ENCODE measurements at places on chromosomes 5 and 9.

DNA sequence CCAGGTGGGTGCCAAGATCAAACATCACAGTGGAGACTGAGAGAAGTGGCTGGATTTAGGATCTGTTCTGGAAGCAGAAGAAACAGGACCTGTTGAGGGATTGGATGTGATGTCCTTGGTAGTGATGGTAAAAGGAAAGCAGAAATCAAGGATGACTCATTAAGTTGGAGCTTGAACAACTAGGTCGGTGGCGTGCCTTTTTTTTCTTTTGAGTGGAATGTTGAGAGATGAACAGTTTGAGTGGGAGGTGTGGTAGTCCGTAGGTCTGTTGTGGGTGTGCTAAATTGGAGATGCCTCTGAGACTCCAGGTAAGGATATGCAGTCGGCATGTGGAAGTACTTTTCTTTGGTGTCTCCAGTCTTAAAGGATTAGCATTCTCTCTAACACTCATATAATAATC is 92.1 kb upstream of the IL12B start:
- no peak for DNase-seq

- peak; percentile 92 for DNase-seq
Measured at GRCh38 chr5:115634343-115635132, 8.7 kb upstream of the TMED7 start.

DNA sequence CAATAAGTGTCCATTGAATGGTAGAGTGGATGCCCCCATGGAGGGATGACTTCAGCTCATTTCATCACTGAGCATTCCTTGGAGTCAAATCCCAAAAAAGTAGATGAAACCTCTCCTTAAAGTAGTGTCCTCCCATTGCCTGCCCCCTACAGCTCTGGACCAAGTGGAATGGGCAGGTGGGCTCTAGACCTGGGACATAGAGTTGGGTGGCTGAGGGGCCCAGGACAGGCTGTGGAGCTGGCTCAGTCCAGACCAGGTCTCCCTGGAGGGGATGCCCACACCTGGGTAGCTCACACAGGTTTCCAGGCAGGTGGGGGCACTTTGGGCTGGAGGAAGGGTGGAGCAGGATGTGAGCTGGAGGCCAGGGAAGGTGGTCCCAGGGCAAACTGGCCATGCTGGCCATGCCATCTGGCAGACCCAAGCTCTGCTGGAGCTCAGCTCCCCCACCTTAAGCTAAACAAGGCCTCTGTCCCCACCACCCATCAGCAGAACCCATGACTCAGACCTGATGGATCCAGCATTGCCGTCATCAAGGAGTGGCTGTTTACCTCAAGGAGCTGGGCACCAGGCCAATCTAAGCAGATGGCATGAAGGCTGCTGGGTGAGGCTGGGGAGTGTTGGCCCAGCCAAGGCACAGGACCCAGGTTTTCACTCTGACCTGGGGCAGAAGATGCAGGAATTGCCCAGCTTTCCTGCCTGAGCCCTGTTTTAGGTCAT is 6.2 kb upstream of the SPINK4 start:
- no peak for DNase-seq

DNA sequence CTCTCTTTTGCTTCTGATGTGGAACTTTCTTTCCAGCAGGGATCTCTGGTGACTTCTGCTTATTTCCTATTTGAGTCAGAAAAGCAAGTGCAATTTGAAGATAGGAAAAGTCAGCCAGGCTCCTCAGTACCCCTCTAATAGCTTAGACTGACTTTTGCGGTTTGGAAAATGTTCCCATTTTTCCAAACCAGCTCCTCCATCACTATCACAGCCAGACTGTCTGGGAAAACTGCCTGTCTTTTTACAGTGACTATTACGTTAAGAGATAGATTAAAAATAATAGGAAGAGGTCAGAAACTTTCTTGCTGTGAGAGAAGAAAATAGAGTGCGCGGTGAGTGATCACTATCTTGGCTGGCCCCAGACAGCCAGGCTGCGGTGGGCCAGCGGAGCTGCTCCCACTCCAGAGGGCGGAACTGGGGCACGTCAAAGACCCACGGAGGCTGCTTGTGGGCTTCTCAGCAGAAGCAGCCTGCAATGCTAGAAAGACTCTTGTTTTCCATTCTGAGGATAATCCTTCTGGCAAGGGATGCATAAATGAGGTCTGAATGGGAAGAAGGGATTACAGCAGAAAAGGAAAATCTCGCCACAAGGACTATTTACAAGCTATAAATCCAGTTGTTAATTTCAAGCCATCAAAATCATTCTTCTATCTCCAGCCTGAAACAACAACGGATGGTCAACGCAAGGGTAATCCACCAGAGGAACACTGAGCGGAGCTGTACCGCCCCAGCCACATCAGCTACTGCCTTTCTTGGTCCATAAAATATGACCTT is 151.0 kb upstream of the MSX2 start:
- no peak for DNase-seq

DNA sequence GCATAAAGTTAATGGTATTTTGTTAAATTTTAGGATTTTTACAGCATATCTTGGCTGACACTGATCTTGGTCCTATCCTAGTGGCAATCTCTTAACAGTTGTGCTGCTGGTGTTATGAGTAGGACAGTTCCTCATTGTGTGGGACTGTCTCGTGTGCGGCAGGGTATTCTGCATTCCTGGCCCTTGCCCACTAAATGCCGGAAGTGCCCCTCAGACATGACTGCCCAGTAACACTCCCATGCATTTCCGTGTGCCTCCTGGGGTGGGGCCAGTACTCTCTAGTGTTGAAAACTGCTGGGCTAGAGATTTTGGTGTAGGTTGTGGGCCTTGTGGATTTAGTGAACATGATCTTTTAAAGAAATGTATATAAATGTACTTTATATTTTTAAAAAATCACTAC is 227.1 kb upstream of the DMRT1 start:
- no peak for DNase-seq

GRCh38 chr9:7601739-7602138 is 197.8 kb downstream of the DMAC1 start:
- DNase-seq, result no peak

- DNase-seq, result no peak
Measured at GRCh38 chr9:91833096-91833877, 116.7 kb downstream of the ROR2 start.

DNA sequence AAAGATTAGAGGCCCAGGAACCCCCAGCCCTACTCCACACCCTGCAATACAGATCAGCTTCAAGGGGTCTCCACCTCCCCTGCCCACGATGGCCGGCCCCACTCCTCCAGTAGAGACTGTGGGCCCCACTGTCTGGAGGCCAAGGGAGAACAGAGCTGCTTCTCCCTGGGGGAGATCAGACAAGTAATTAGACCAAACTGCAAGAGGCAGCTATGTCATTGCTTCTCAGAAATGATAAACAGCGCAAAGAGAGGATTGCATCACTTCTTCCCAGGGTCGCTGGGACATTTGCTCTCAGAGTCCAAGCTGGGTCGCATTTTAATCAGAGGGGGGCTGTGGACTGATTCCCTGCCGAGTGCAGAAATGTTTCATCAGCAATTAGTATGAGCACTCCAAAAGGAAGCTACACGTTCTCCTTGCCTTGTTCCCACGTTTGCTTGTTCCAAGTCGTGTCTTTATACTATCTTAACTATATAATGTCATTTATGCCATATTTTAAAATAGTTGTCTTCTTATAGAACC is 59.9 kb downstream of the ROPN1L start:
- DNase-seq, result no peak

DNA sequence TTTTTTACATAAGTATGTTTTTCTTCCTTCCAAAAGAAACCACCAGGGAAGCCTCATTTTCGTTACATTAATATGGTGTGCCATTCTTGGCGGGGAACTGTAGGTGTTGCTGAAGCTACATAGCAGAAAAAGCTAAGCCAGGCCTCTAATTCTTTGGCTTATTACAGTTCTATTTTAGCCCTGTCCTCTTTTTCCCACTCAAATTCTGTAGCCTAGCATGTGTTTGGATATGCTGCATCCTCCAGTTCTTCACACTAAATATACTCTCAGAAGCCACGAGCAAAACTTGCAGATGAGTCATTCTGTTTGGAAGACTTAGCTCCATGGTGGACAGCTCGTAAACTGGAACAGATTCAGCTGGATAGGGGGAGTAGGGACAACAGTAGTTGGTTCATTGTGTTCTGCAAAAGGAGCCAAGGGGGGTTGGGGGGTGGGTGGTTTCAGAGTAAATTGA is 369.4 kb downstream of the TMEM161B start:
- DNase-seq, result peak; percentile 32

Data from NAMALWA (cell line).